Stimulated activated effector memory CD8-positive, alpha-beta T cell treated with anti-CD3 and anti-CD28 coated beads, Interleukin-12 subunit alpha, Interleukin-12 subunit beta, amount 100 ng/mL, for 72 hours (primary cell): ENCODE measurements at places on chromosomes 11 and 22.
A peak's percentile ranks its signal among the peaks of the same experiment; 100 is the strongest.

GRCh38 chr11:125111001-125111342 is 454 bp downstream of the TMEM218 start:
- no peak for DNase-seq

GRCh38 chr11:124315052-124315451 is 1.3 kb upstream of the OR8D1 start:
- no peak for DNase-seq

DNA sequence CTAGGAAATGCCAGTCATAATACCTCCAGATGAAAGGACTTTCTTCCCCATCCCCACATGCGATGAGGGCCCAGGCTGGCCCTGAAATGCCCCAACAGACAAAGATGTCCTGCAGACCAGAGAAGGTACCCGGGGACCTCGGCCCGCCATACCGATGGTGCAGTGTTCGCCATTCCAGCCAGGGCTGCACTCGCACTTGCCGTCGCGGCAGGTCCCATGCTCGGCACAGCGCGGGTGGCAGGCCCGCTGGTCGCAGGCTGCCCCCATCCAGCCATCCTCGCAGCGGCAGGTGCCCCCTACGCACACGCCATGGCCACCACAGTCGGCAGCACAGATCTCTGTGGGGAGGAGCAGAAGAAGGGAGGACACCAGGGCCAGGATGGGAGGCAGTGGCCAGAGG is 212.1 kb upstream of the NARS2 start:
- DNase-seq = no peak

GRCh38 chr11:58742981-58743880 is 11.5 kb upstream of the GLYAT start:
- DNase-seq = no peak

GRCh38 chr22:46695346-46696228 is 42.5 kb downstream of the CERK start:
- DNase-seq = no peak

- DNase-seq = no peak
Measured at GRCh38 chr11:128766591-128767081, 72.8 kb downstream of the FLI1 start.

DNA sequence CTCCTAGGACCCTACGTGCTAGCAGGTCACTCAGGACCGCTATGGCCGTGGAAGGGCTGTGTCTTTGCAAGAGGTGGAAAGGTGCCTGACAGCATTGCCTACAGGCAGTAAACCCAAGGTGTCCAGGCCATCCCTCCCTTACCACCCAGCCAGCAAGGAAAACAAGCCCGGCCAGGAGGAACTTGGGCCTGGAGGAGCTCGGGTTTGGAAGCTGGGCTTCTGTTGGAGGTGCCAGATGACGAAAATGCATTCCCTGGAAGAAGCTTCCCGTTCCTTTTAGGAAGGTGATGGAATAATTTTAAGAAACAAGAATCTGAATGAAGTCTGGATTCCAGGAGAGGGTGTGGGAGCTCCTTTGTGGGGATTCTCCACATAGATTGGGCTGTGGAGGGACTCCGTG is 23.6 kb downstream of the FBLN1 start:
- no peak for DNase-seq

DNA sequence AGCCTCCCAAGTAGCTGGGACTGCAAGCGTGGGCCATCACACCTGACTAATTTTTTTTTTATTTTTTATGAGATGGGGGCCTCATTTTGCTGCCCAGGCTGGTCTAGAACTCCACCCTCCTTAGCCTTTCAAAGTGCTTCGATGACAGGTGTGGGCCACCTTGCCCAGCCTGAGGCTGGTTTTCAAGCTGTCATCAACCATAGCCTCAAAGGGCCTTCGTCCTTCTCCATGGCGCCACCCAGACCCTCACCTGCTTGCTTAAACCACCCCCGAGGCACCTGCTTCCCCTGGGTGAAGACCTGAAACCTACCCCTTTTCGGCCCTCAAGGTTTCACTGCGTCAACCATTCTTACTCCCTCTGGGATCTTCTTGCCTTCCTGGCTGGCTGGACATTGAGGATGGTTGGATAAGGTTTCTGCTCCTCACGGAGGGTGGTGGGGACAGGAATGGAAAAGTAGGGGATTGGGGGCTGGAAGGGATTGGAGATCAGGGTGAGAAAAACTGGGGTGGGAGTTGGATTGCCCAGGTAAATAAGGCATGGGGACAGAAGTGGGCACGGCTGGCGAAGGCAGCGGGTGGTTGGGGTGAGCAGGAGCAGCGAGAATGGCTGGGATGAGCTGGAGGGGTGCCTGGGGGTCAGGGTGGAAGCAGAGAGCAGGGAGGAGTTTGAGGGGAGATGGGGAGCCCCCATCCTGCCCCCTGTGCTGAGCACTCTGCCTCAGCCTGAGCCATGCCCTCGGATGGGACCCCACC is 2.8 kb upstream of the ACR start:
- DNase-seq = no peak

GRCh38 chr11:68142028-68142412 is 20.8 kb upstream of the CHKA start:
- peak; percentile 37 for DNase-seq

GRCh38 chr11:808427-809286 is 1.1 kb upstream of the RPLP2 start:
- no peak for DNase-seq

GRCh38 chr11:87081358-87081757 is 43.6 kb downstream of the TMEM135 start:
- no peak for DNase-seq

DNA sequence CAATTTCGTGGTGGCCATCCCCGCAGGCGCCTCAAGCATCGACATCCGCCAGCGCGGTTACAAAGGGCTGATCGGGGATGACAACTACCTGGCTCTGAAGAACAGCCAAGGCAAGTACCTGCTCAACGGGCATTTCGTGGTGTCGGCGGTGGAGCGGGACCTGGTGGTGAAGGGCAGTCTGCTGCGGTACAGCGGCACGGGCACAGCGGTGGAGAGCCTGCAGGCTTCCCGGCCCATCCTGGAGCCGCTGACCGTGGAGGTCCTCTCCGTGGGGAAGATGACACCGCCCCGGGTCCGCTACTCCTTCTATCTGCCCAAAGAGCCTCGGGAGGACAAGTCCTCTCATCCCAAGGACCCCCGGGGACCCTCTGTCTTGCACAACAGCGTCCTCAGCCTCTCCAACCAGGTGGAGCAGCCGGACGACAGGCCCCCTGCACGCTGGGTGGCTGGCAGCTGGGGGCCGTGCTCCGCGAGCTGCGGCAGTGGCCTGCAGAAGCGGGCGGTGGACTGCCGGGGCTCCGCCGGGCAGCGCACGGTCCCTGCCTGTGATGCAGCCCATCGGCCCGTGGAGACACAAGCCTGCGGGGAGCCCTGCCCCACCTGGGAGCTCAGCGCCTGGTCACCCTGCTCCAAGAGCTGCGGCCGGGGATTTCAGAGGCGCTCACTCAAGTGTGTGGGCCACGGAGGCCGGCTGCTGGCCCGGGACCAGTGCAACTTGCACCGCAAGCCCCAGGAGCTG is 24.8 kb downstream of the ADAMTS15 start:
- DNase-seq = no peak

DNA sequence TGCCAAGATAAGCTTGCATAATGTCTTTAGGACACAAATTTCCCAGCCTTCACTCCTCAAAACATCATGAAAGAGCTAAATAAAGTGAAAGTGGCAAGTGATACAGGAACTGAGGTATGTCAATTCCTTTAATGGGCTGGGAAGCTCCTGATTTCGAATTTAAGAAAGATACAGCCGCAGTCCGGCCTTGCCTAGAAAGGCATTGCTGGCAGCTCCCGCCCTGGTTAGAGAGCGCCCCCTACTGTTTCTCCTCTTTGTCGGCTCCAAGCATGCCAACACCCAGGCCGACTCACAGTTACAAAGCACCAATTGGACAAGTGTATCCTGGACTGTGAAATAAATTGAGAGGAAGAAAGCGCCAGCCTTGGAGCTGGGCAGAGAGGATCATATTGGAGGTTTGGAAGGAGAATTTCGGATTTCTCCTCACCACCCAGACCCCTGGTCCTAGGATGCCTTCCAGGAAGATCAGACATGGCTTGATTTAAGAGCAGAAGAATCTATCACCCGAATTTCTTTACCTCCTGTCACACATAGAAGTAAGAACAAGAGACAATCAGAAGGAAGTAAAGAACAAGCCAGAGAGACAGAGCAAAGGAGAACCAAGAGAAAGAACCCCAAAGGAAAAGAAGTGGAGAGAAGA is 84.0 kb downstream of the FAM76B start:
- peak; percentile 86 for DNase-seq

DNA sequence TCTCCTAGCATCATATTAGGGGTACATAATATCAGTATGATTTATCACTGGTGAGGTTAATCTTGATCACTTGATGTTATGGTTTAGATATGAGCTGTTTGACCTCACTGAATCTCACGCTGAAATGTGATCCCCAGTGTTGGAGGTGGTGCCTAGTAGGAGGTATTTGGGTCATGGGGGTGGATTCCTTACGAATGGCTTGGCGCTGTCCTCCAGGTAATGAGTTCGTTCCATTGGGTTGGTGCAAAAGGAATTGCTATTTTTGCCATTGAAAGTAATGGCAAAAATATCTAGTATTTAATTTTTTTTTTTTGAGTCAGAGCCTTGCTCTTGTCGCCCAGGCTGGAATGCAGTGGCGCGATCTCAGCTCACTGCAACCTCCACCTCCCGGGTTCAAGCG is 326.3 kb downstream of the AASDHPPT start:
- no peak for DNase-seq

DNA sequence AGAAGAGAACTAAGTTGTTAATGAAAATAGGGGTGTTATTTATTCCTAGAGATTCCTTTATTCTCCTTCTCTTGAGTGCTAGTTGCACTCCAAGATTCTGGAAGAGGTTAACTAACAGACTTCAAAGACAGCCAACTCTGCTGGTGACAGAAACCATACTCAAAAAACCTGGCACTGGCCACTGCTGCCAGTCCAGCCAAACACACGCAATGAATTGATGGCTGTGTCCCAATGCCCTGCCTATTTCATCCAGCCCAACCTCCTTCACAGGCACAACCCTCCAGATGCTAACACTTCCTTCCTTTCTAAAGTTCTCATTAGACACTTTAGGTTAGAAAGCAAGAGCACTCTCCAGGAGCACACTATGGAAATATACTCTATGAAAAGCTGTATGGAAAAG is 150.8 kb upstream of the C11orf58 start:
- DNase-seq = no peak

DNA sequence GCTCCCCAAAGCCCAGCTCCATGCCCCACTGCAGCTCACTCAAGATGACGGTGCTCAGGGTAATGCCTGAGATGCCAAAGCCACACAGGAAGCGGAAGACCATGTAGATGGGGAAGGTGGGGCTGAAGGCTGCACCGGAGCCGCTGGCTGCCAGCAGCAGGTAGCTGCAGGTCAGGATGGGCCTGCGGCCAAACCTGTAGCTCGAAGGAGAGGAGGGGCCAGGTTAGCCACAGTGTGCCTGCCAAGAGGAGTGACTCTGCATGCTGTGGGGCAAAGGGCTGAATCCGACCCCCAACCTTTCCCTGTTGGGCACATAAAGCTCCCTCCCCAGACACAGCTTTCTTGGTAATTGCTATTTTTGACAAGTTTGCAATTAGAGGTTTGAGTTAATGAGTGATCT is 14.9 kb upstream of the SLC22A6 start:
- no peak for DNase-seq

GRCh38 chr22:39815932-39816331 is 77.6 kb downstream of the ENTHD1 start:
- DNase-seq = no peak

DNA sequence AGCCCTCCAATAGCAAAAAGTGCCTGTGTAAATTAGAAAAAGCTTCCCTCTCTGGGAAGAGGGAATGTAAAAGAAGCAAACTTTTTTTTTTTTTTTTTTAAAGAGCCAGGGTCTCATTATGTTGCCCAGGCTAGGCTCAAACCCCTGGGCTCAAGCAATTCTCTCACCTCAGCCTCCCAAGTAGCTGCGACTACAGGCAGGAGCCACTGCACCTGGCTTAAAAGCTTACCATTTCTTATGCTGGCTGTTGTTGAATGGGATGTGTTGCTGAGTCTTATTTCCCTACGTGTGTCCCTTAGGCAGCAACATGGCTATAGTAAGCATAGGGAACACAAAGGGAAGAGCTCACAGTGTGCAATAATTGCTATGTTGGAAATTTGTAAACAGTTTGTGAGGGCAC is 225.5 kb upstream of the CCDC90B start:
- no peak for DNase-seq

DNA sequence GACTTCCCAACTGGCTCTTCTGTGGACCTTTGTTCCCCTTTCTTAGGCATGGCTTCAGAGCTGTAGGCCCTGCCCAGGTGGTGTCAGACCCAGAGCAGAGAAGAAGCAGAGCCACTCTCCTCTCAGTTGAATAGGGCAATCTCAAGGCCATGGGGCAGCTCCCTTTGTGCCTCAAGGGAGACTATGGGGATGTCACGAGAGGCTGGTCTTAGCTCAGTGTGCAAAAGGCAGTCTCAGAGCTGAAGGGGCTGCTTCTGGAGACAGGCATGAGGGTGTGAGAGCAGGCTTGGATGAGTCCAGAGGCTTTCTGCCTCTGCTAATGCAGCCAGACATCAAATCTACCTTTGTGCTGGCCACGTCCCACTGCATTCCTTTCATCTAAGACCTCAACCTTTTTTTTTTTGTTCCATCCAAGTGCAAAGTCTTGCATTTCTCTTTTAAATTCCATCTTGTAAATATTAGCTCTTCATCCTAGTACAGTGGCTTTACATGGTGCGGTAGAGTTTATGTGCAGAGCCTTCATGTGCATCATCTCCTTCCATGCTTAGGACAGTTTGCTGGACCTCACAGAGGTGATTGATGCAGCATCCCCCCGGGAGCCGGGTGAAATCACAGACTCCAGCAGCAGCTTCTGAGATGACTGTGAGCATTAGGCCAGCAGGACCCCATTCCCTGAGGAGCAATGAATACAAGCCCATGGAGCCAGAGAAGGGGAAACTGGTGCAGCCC is 34.2 kb upstream of the FCHSD2 start:
- no peak for DNase-seq

GRCh38 chr11:123624974-123625373 is 29.4 kb downstream of the SCN3B start:
- DNase-seq = no peak

- no peak for DNase-seq
Measured at GRCh38 chr22:48403521-48404403, 1423.9 kb downstream of the BRD1 start.

DNA sequence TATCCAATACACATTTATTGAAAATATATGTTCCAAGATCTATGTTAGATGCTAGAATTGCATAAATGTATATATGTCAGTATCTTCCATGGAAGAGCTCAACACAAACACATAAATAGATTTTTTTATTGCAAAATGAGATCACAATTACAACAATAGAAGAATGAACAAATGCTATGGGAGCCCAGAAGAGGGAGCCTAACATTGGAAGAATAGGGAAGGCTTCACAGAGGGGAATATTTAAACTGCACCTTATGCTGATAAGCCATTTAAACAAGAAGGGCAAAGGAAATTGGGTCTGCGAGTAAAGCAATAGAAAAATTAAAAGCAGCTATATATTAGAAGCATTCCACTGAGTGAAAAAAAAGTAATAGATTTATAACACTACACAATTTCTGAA is 96.1 kb upstream of the LRRC55 start:
- DNase-seq = no peak

DNA sequence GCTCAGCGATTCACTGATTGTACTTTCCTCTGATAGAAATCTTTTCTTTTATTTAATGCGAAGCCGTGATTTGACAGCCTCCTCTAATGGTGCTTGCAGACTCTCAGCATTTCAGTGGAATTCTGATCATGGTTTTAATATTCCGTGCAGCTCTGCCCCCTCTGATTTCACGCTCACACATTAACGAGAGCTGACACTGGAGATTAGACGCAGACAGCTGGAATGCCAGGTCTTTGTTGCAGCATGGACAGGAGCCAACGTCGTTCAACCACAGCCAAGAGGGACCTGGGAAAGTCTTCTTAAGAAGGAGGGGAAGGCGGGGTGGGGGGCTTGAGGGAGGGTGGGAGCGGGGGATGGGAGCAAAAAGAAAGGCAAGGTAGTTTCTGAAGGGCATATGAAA is 186.4 kb downstream of the BLID start:
- DNase-seq = no peak
